ENCODE measurements at places on chromosomes 3 and 15.

DNA sequence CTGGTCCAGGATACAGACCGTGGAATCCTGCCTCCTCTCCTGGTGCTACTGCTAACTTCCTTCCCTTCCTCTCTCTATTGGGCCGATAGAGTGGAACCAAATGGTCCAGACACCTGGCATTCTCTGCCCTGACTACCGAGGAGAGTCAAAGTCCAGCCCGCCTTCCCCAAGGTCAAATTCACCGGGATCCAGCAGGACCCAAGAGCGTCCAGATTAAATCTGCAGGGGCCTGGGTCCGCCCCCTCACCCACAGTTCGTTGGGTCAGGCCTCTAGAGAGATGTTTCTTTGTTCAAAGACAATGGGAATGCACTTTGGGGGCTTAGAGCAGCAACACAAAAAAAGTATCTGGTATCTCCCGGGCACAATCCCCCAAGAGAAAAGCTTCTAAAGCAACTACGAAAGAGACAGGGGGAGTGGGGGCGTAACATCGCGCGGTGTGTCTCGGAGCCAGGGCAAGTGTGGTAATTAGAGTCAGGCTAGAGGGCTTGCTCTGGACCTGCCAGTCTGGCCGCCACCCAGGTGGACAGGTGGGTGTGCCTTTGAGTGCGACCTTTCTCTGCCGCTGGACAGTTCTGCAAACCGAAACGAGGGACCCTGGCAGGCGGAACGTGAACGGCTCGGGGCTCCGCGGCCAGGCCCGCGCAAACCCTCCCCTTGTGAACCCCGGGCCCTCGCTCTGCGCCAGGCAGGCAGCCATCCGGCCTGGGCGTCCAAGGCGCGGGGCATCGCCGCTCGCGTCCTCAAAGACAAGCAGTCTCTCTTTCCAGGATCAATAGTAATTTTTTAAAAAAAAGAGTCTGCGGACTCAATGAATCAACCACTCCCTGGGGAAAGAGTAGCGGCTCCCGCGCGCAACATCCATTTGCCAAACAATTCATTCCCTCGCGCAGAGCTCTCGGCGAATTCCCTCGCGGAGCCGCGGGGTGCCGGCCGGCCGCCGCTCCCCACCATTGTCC is 806 bp downstream of the KLHL25 start:
- DNase-seq: no peak

DNA sequence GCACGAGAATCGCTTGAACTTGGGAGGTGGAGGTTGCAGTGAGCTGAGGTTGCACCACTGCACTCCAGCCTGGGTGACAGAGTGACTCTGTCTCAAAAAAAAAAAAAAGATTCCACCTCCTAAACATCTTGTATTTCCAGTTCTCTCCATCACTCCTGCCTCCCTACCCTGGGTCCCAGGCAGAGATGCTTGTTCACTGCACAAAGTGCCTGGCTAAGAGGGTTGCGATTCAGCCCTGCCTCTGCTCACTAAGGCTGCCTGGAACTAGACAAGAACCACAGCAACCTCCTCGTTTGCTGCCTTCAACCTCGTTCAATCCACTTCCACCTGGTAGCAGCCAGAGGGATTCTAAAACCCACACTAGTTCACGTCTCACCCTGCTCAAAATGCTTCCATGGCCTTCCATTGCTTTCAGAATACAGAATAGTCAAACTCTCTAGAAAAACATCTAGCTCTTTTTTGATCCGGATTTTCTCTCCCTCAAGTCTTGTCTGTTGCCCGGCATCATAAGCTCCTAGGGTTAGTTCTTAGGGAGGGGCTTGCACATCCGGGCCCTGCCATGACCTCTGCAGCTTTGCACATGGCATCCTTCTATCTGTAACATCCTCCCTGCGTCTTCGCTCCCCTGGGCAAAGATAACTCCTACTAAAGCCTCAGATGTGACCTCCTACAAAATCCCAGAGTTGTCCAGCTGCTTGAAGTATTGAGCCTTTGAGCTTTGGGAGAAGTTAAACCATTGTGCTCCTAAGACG is 1.0 kb upstream of the MCM2 start:
- no peak for DNase-seq

- no peak for DNase-seq
Measured at GRCh38 chr15:101267320-101268104, 9.8 kb downstream of the SELENOS start.

- no peak for DNase-seq
Measured at GRCh38 chr15:70125605-70126004, 27.9 kb upstream of the TLE3 start.

- DNase-seq: no peak
Measured at GRCh38 chr3:185912929-185913901, 24.6 kb downstream of the TRA2B start.

GRCh38 chr3:172074032-172074431 is 34.7 kb downstream of the FNDC3B start:
- no peak for DNase-seq

- no peak for DNase-seq
Measured at GRCh38 chr3:16063603-16064002, 110.9 kb upstream of the GALNT15 start.

GRCh38 chr3:106703524-106703923 is 673.7 kb upstream of the CCDC54 start:
- DNase-seq: no peak

- DNase-seq: no peak
Measured at GRCh38 chr3:123122057-123122456, 55.2 kb downstream of the PDIA5 start.

All from NCI-H2029 treated with DMSO at 0.1 percent for 48 hours (cell line).